ENCODE measurements at places on chromosomes 6 and 20. TPM values are rescaled to one million over a fixed set of nuclear protein-coding genes. Genes with fewer than 3 reads are reported as not detected.

Gene SLC17A9
- not detected for total RNA-seq

Gene CCR6
- total RNA-seq: not detected

Gene SEMG1
- not detected for total RNA-seq

Gene EDEM2
- 47.4 TPM for total RNA-seq

Gene METTL24
- total RNA-seq: not detected

Gene CDSN
- total RNA-seq: not detected

Gene CAP2
- total RNA-seq: 13.1 TPM

All from A549 treated with DMSO at 1 μM for 4 hours (cell line).